Endodermal cell (in vitro differentiated cells): ENCODE measurements at places on chromosomes 13 and 19. TPM values are rescaled to one million over a fixed set of nuclear protein-coding genes. Genes with fewer than 3 reads are reported as not detected.

The C2CD4C gene
- total RNA-seq = 4.0 to 6.5 TPM (median 5.6 TPM) in 3 replicates

The SIGLEC12 gene
- not detected in 2 replicates for total RNA-seq

The TEX26 gene
- total RNA-seq = not detected in 2 replicates

GRCh38 chr13:101412076-101412475 is 4.2 kb downstream of the NALCN start:
- H3K4me1 ChIP-seq = no peaks in the 10 kb centered on the region
- peaks cover 28% of the 10 kb centered on the region for H3K27me3 ChIP-seq
- no peak for DNase-seq
- no peak overlapping the region for H3K4me3 ChIP-seq

DNA sequence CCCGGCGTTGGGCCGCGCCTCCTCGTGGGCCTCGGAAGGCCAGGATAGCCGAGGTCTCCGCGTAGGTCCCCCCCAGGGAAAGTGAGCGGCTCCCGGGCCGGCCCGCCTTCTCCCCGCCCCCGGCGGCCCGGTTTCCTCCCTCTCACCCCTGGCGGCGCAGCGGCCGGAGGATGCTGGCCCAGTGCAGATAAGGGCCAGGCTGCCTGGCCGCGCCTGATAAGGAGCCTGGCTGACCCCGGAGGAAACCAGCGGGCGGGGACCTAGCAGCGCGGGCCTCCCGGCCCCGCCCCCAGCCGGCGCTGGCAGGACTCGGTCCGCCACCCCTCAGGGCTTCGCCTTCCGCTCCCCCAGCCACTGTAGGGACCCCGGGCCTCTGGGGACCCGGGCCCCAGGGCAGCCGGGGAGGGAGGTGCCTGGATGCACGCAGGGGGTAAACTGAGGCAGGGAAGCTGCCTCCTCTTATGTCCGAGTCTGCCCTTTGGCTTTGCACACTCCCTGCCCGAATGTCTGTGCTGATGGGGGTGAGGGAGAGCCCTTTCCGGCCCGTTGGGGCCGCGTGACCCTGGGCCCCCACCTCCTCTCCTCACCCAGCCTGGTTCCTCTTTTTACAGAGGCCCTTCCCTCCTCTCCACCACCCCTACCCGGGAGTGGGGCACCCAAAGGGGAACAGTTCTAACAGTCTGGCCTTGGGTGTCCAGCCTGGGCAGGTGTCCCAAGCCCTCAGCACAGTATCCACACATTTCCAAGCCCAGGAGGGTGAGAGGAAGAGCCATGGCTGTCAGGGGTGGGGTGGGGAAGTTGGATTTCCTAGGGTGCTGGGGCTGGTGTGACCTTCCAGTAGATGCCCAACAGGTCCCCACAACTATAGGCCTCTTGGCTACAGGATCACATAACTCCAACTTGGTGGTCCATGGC is at the start of gene LYL1:
Gene LYL1 (minus strand): TSS at position 193 of the 915 bp plus-strand sequence. CDS start 1,687 bp downstream, outside the sequence.
- peaks cover 43% of the 10 kb centered on the region for H3K27me3 ChIP-seq
- no peaks in the 10 kb centered on the region for H3K36me3 ChIP-seq
- peak; percentile 90 for DNase-seq
- H3K4me3 ChIP-seq = peak within 1 kb of the TSS; percentile 60
- H3K4me1 ChIP-seq = no peaks in the 10 kb centered on the region

The ATXN8OS gene
- total RNA-seq = not detected in 3 replicates

GRCh38 chr13:99258210-99258860 is at the start of gene GPR18:
Gene GPR18, minus strand, starts transcription at chr13:99258379. Its CDS starts 2,507 bp downstream, at chr13:99255872.
- no peak within 1 kb of the TSS for H3K27ac ChIP-seq
- no peaks in the 10 kb centered on the region for H3K27me3 ChIP-seq
- DNase-seq = no peak
- H3K36me3 ChIP-seq = peaks cover 28% of the 10 kb centered on the region
- no peaks in the 10 kb centered on the region for H3K4me1 ChIP-seq
- no peak within 1 kb of the TSS for H3K4me3 ChIP-seq

DNA sequence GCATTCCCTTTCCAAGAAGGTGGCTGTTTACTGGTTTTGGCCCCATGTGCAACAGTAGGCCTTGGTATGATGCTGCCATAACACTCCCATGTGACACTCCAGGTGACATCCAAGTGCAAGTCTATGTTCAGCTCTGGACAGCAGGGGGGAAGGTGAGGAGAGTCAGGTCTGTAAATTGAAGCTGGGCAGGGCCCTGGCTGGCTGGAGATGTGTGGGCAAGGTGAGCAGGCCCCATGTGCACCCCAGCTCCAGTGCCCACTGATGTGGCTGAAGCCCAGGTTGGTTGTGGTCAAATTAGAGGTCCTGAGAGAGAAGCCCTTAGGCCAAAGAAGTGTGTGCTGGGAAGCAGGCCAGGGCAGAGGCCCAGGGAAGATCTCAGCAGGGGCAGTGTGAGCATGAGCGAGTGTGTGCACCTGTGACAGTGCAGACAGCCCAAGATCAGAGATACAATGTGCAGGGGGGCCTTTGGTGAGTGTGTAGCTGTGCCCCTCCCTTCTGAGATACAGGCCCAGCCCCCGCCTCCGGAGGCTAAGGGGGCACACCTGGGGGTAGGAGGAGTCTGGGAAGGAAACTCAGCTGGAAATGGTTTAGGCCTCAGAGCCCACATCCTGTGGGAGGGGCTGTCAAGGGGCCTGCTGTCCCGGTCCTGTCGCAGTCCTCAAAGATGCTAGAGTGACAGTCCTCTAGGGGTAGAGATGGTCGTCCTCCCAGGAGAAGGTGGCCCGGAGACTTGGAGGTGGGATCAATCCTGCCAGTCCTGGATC is 18.6 kb downstream of the DEDD2 start:
- H3K27me3 ChIP-seq = no peaks in the 10 kb centered on the region
- DNase-seq = peak; percentile 84
- no peaks in the 10 kb centered on the region for H3K4me1 ChIP-seq
- no peak overlapping the region for H3K4me3 ChIP-seq

The CCL25 gene
- not detected in 2 replicates for total RNA-seq

- no peaks in the 10 kb centered on the region for H3K36me3 ChIP-seq
- DNase-seq = peak; percentile 27
- no peaks in the 10 kb centered on the region for H3K27me3 ChIP-seq
These were observed 47.8 kb upstream of the VSTM2B start for GRCh38 chr19:29477831-29478577.

GRCh38 chr19:14502334-14503092 is 6.6 kb upstream of the GIPC1 start:
- no peak for DNase-seq
- no peak overlapping the region for H3K4me3 ChIP-seq
- H3K4me1 ChIP-seq = peaks cover under 1% of the 10 kb centered on the region
- H3K36me3 ChIP-seq = no peaks in the 10 kb centered on the region
- no peaks in the 10 kb centered on the region for H3K27me3 ChIP-seq
